Natural killer cell treated with Interleukin-12 subunit alpha and Interleukin-12 subunit beta and Interleukin-15 and Interleukin-18, amount 100 ng/mL, for 72 hours (primary cell): ENCODE measurements at places on chromosomes 2 and 18. TPM values are rescaled to one million over a fixed set of nuclear protein-coding genes. Genes with fewer than 3 reads are reported as not detected.

The HOXD13 gene
- not detected for total RNA-seq

The SPATS2L gene
- 44.4 TPM for total RNA-seq

The CKAP2L gene
- total RNA-seq: 26.8 TPM

The COL5A2 gene
- total RNA-seq: 0.14 TPM

The EPB41L3 gene
- total RNA-seq: 0.57 TPM

- H3K4me3 ChIP-seq: no peak overlapping the region
- H3K4me1 ChIP-seq: no peaks in the 10 kb centered on the region
- no peak for DNase-seq
- H3K27ac ChIP-seq: no peak overlapping the region
Observed at GRCh38 chr2:88092773-88093172, 25.1 kb downstream of the SMYD1 start.

GRCh38 chr2:85974390-85974789 lies 85.6 kb upstream of the ST3GAL5 start:
- H3K4me3 ChIP-seq: no peak overlapping the region
- H3K27ac ChIP-seq: no peak overlapping the region
- DNase-seq: no peak
- H3K27me3 ChIP-seq: no peaks in the 10 kb centered on the region
- peaks cover 4% of the 10 kb centered on the region for H3K4me1 ChIP-seq
- peaks cover 6% of the 10 kb centered on the region for H3K36me3 ChIP-seq

GRCh38 chr2:112162956-112163355 lies 24.8 kb downstream of the FBLN7 start:
- DNase-seq: no peak
- no peaks in the 10 kb centered on the region for H3K27me3 ChIP-seq
- no peak overlapping the region for H3K4me3 ChIP-seq
- no peak overlapping the region for H3K27ac ChIP-seq
- H3K4me1 ChIP-seq: peaks cover 5% of the 10 kb centered on the region

GRCh38 chr2:184597571-184597991 lies 748 bp upstream of the ZNF804A start:
- peak overlapping the region; percentile 40 for H3K27ac ChIP-seq
- H3K4me1 ChIP-seq: no peaks in the 10 kb centered on the region
- DNase-seq: no peak
- H3K4me3 ChIP-seq: peak overlapping the region; percentile 53
- peaks cover 15% of the 10 kb centered on the region for H3K36me3 ChIP-seq
- peaks cover 31% of the 10 kb centered on the region for H3K27me3 ChIP-seq

DNA sequence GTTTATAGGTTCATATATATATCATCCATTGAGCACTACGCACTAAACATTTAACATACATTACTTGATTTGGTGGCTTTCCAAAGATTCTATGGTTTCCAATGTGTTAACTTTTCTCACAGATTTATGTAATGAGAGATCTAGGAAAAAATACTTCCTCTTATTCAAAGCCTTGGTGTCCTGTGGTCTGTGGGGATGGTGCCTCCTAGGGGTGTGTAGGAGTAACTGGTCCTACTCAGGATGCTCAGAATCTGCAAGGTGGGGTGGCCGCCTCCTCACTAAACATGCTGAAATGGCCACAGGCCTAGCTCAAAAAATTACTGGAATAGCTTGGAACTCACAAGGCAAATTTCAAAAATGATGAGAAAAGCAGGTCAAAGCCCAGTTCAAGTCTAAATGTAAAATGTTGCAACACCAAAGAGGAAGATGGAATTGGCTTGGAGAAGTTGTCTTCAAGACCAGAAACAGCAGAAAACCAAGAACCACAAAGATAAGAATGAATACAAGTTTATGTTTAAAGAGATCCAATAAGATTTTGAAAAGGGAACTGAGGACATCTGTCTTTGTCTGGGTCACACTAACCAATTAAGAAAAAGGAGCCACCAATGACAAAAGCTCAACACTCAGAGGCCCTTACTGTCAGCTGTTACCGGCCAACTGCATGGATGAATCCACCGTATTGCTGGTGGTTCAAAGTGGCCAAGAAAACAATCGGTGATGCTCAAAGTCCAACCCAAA lies 11.5 kb downstream of the GPR55 start:
- no peak overlapping the region for H3K4me3 ChIP-seq
- H3K27me3 ChIP-seq: peaks cover 81% of the 10 kb centered on the region
- H3K4me1 ChIP-seq: peaks cover 9% of the 10 kb centered on the region
- peaks cover 4% of the 10 kb centered on the region for H3K36me3 ChIP-seq
- DNase-seq: no peak

DNA sequence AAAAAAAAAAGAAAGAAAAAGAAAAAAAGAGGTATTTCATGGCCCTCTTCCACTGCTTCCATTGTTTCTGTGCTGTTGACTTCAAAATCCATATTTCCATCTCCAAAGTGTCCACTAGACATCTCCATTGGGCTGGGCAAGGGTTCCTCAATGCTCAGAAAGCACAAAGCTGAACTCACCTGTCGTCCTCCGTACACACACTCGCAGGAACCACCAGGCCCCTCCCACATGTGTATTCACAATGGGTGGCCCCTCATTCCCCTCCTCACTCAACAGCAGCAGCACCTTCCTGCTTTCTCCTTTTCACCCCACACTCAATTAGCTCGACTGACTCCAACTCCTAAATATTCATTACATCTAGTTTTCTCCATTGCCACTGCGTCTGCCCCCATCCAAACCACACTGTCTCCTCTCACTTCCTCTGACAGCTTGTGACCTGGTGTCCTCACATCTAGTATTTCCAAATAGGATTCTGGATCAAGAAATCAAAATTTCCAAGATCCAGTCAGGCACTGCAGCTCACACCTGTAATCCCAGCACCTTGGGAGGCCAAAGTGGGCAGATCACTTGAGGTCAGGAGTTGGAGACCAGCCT lies 25.2 kb downstream of the OSBPL1A start:
- no peak overlapping the region for H3K4me3 ChIP-seq
- H3K27me3 ChIP-seq: peaks cover 27% of the 10 kb centered on the region
- H3K4me1 ChIP-seq: no peaks in the 10 kb centered on the region
- DNase-seq: no peak
- H3K36me3 ChIP-seq: no peaks in the 10 kb centered on the region

DNA sequence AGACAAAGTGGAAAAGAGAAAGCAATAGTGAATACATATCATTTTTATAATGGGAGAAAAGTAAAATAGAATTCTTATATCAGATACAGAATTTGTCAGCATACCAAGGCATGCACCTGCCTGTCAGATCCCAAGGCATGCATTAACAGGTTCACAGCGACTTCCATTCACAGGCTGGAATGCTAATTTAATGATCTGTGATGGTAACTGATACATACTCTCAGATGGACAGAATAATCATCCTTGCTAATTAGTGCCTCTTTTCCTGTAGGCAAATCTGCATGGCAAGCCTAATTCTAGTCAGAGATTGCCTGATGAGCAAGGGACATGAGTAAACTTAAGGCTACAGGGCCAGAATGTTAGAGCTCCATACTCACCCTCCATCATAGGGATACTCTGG lies 76.1 kb downstream of the PRKRA start:
- H3K4me3 ChIP-seq: no peak overlapping the region
- peaks cover 15% of the 10 kb centered on the region for H3K27me3 ChIP-seq
- no peaks in the 10 kb centered on the region for H3K4me1 ChIP-seq
- H3K27ac ChIP-seq: no peak overlapping the region
- DNase-seq: no peak

GRCh38 chr2:171509945-171510731 lies 12.1 kb upstream of the CYBRD1 start:
- peaks cover 2% of the 10 kb centered on the region for H3K27me3 ChIP-seq
- no peaks in the 10 kb centered on the region for H3K36me3 ChIP-seq
- DNase-seq: no peak

DNA sequence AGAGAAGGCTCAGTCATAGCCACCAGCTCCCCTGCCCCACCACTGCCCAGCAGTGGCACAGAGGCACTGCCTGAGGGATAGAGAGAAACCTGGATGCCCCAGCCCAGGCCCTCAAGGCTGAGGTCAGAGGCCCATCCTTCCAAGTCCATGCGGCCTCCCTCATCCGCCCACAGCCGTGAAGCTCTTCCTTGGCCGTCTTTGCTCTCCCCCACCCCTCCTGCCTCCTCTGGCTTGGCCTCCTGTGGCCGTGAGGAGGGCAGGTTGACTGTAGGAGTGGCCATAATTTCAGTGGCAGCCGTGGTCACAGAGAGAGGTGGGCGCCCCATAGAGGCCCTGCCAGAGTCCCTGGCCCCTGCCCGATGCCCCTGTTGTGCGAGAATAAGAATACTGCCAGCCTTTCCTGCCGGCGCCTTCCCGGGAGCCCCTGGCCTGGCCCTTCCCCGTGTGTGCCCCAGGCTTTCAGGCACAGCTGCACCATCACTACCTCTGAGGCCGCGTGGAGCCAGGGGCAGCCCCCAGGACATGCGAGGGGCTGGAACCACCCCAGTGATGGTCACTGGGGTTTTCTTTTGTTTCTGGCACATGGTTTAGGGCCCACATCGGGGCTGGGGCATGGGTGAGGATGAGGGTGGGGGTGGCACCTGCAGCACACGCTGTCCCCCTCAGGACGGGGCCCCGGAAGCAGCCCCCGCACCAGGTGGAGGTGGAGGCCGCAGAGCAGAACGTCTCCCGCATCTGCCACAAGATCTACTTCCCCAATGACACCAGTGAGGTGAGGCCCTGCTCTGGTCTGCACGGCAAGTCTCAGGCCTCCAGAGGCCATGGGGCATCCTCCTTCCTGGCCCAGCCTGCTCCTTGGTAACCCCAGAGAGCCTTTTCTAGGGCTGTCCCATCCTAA lies 13.1 kb upstream of the GPR17 start:
- H3K27ac ChIP-seq: no peak overlapping the region
- no peaks in the 10 kb centered on the region for H3K36me3 ChIP-seq
- H3K27me3 ChIP-seq: no peaks in the 10 kb centered on the region
- H3K4me1 ChIP-seq: no peaks in the 10 kb centered on the region
- no peak for DNase-seq
- H3K4me3 ChIP-seq: no peak overlapping the region

DNA sequence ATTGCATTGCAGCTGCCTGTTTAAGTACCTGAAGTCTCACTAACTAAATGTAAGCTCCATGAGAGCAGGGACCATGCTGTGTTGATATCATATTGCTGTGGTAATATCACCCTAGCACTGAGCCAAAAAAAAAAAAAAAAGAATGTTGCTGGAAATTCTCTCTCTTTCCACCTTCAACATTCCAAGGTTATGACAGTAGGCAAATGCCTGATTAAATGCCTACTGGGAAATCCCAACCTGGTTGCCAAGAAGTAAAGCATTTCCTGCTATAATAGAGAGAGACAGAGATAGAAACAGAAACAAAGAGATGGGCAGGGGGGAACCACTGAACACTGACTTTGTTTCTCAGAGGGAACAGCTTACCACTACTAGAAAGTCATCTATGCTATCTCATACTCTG lies 1604.2 kb downstream of the LRP1B start:
- no peaks in the 10 kb centered on the region for H3K4me1 ChIP-seq
- DNase-seq: no peak
- no peak overlapping the region for H3K4me3 ChIP-seq
- no peak overlapping the region for H3K27ac ChIP-seq
- peaks cover 12% of the 10 kb centered on the region for H3K36me3 ChIP-seq

DNA sequence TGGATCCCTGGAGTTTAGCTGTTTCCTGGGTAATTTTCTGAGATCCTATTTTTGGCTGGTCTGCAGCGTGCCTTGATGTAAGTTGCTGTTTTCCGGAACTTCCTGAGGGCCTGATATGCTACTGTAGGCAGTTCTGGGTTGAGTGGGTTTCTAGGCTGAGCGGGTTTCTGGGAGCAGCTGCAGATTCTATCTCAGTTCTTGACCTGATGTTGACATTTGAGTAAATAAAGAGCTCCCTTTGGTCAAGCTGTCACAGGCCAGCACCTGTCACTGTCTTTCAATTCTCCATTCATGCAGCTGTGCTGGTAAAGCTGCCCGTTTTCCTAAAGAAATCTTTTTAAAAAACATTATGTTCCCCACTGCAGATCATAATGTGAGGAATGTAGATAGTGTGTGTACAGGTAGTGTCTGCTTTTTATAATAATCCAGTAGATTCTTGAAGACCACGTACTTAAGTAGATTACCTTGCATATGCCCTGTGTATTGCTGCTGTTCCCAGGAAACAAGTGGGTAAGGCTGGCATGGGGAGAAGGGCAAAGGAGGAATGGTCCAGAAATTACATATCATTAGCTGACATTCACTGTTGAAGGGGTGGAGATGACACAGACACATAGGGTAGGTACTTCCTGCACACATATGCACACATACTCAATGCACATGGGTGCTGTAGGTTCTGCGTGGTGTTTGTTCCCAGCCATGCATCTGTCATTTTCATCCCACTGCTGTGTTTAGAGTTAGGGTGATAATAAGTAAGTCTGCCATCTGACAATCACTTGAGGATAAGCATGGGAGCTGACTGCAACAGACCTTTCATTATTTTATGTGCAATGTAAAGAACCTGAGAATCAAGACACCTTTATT lies 25.9 kb downstream of the CD28 start:
- no peak for DNase-seq
- no peaks in the 10 kb centered on the region for H3K36me3 ChIP-seq
- H3K4me1 ChIP-seq: peaks cover 26% of the 10 kb centered on the region
- no peaks in the 10 kb centered on the region for H3K27me3 ChIP-seq
- H3K4me3 ChIP-seq: no peak overlapping the region

DNA sequence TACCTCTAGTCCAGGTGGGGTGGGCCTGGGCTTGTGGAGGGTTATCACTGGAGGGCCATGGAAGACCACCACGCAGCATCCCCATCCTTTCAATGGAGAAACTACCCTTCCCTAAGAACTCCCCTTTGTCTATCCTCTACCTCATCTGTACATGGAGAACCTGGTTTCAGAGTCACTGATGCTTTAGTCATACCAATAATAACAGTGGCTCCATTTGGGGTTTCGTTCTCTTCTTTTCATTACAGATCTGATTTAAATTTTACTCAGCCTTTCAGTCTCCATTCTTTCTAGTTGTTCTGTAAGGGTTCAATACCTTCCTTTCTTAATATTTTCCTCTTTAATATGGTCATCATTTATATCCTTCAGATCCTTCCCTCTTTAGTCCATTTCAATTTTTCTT lies 54.6 kb upstream of the ZFP36L2 start:
- no peaks in the 10 kb centered on the region for H3K27me3 ChIP-seq
- peaks cover 46% of the 10 kb centered on the region for H3K36me3 ChIP-seq
- no peak overlapping the region for H3K27ac ChIP-seq
- no peak for DNase-seq

- DNase-seq: no peak
- H3K27ac ChIP-seq: no peak overlapping the region
- no peak overlapping the region for H3K4me3 ChIP-seq
- no peaks in the 10 kb centered on the region for H3K36me3 ChIP-seq
- no peaks in the 10 kb centered on the region for H3K27me3 ChIP-seq
Observed at GRCh38 chr2:98191883-98192282, 104.9 kb downstream of the VWA3B start.
